ENCODE measurements at places on chromosomes 13 and 19.

DNA sequence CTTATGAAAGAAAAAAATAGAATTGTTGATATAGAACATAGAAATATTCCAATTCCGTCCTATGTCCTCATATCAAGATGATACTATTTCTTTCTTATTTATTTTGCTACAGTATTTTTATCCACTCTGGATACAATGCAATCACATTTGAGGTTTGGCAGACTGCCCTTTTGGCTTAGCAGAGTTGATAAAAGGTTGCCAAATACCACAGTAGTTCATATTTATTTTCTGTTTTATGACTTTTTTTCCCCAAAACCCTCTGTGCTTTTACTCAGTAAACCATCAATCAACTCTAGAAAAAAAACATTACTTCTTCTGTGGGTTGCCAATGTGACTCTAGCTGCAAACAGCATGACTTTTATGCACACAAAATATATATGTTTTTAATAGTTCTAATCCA is 424.5 kb downstream of the PCDH9 start:
- no peak overlapping the region for H3K4me3 ChIP-seq
- no peaks in the 10 kb centered on the region for H3K4me1 ChIP-seq
- H3K27me3 ChIP-seq: no peaks in the 10 kb centered on the region
- no peaks in the 10 kb centered on the region for H3K36me3 ChIP-seq

GRCh38 chr19:39211731-39212374 is 7.8 kb upstream of the SYCN start:
- H3K27me3 ChIP-seq: no peaks in the 10 kb centered on the region
- H3K4me1 ChIP-seq: no peaks in the 10 kb centered on the region
- H3K36me3 ChIP-seq: no peaks in the 10 kb centered on the region
- H3K4me3 ChIP-seq: no peak overlapping the region

DNA sequence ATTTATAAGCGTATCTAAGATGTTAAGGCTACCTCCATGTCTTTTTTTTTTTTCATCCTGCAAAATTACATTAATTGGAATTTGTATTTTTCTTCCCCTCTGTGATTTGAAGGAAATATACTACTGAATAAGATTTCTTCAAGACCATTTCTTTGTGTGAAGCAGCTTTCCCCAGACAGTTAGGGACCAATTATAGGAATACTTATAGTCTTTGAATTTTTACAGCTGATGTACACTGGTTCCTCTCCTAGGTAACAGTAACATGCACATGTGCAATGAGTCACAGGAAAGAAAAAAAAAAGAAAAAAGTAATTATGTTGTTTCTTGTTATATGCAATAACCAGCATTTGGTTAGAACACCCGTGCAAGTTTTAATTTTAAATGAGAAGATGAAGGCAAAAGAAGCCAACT is 82.0 kb downstream of the PCDH9 start:
- H3K36me3 ChIP-seq: no peaks in the 10 kb centered on the region
- no peak for DNase-seq
- H3K27ac ChIP-seq: no peak overlapping the region
- no peaks in the 10 kb centered on the region for H3K27me3 ChIP-seq
- peaks cover 7% of the 10 kb centered on the region for H3K4me1 ChIP-seq
- H3K4me3 ChIP-seq: no peak overlapping the region

- DNase-seq: no peak
- no peaks in the 10 kb centered on the region for H3K4me1 ChIP-seq
- no peak overlapping the region for H3K4me3 ChIP-seq
- H3K27me3 ChIP-seq: no peaks in the 10 kb centered on the region
Observed at GRCh38 chr13:107348471-107348870, 780.5 kb upstream of the ARGLU1 start.

DNA sequence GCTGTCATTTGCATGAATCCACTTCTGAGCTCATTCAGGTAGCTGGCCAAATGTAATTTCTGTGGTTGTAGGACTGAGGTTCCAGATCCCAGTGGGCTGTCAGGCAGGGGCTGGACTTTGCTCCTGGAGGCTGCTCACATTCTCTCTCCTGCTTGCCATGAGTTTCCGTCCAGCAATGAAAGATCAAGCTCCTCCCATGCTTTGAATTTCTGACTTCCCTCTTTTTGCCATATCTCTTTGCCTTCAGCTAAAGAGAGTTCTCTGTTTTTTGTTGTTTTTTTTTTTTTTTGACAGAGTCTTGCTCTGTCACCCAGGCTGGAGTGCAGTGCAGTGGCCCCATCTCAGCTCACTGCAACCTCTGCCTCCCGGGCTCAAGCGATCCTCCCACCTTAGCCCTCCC is 76.9 kb downstream of the ING1 start:
- H3K27ac ChIP-seq: no peak overlapping the region
- no peaks in the 10 kb centered on the region for H3K36me3 ChIP-seq
- H3K4me3 ChIP-seq: no peak overlapping the region
- no peaks in the 10 kb centered on the region for H3K27me3 ChIP-seq
- no peaks in the 10 kb centered on the region for H3K4me1 ChIP-seq

- no peaks in the 10 kb centered on the region for H3K36me3 ChIP-seq
- H3K27me3 ChIP-seq: no peaks in the 10 kb centered on the region
- H3K4me1 ChIP-seq: peaks cover 3% of the 10 kb centered on the region
- peak; percentile 93 for DNase-seq
- H3K4me3 ChIP-seq: peak overlapping the region; percentile 24
- peak overlapping the region; percentile 16 for H3K27ac ChIP-seq
Observed at GRCh38 chr19:1082165-1082927, 12.8 kb downstream of the POLR2E start.

GRCh38 chr19:13417054-13417453 is 89.2 kb downstream of the CACNA1A start:
- no peaks in the 10 kb centered on the region for H3K36me3 ChIP-seq
- no peaks in the 10 kb centered on the region for H3K27me3 ChIP-seq
- H3K4me1 ChIP-seq: no peaks in the 10 kb centered on the region
- H3K4me3 ChIP-seq: no peak overlapping the region
- no peak overlapping the region for H3K27ac ChIP-seq

DNA sequence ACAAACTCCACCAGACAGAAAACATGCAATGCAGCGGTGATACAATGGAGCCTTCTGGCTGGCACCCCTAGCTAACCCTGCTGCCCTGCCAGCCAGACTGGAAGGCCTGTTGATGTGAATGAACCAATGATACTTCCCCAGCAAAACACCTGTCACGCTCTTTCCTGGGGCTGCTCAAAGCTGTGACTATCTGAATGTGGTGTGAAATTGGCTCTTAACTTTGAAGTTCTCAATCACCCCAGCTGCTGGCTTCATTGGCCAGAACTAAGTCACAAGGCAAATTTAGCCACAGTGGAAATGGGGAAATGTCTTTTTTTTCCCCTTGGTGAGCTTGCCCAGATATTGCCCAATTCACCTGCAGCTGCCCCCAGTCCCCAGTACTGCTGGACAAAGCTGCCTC is 147.3 kb downstream of the SLC7A1 start:
- H3K27me3 ChIP-seq: no peaks in the 10 kb centered on the region
- no peak overlapping the region for H3K4me3 ChIP-seq
- H3K36me3 ChIP-seq: no peaks in the 10 kb centered on the region
- no peaks in the 10 kb centered on the region for H3K4me1 ChIP-seq
- H3K27ac ChIP-seq: no peak overlapping the region

GRCh38 chr19:5954293-5954692 is 23.6 kb downstream of the RANBP3 start:
- H3K27me3 ChIP-seq: no peaks in the 10 kb centered on the region
- DNase-seq: no peak
- no peak overlapping the region for H3K4me3 ChIP-seq
- H3K27ac ChIP-seq: no peak overlapping the region

GRCh38 chr19:35436477-35437405 is 11.3 kb upstream of the FFAR2 start:
- H3K4me3 ChIP-seq: no peak overlapping the region
- DNase-seq: no peak
- peaks cover 4% of the 10 kb centered on the region for H3K4me1 ChIP-seq
- no peaks in the 10 kb centered on the region for H3K27me3 ChIP-seq

GRCh38 chr13:34277936-34278335 is 460.0 kb downstream of the RFC3 start:
- H3K4me1 ChIP-seq: no peaks in the 10 kb centered on the region
- H3K36me3 ChIP-seq: no peaks in the 10 kb centered on the region
- H3K27ac ChIP-seq: no peak overlapping the region
- no peaks in the 10 kb centered on the region for H3K27me3 ChIP-seq
- no peak for DNase-seq
- H3K4me3 ChIP-seq: no peak overlapping the region

DNA sequence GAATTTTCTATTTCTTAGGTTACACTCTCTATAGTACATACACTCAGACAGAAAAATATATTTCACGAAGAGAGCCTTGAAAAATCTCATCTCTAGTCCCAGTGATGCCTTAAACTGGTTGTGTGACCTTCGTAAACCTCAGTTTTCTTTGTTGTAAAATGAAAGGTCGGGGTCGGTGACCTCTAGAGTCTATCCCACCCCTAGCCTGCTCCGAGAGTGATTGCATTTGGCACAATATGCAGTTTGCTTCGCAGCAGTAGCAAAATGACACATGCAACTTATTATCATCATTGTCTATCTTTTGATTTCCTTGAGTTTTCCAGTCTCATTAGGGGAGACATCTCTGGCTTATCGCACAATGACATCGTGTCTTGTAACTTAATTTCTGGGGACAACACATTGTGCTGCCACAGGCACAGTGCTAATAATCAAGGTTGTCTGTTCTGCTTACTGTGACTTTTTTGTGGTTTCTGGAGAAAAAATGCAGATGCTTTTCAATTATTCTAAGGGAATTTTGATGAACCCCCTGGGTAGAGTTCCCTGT is 115.0 kb downstream of the GGACT start:
- DNase-seq: no peak
- no peak overlapping the region for H3K27ac ChIP-seq
- H3K27me3 ChIP-seq: no peaks in the 10 kb centered on the region
- H3K36me3 ChIP-seq: no peaks in the 10 kb centered on the region
- no peak overlapping the region for H3K4me3 ChIP-seq
- H3K4me1 ChIP-seq: no peaks in the 10 kb centered on the region

DNA sequence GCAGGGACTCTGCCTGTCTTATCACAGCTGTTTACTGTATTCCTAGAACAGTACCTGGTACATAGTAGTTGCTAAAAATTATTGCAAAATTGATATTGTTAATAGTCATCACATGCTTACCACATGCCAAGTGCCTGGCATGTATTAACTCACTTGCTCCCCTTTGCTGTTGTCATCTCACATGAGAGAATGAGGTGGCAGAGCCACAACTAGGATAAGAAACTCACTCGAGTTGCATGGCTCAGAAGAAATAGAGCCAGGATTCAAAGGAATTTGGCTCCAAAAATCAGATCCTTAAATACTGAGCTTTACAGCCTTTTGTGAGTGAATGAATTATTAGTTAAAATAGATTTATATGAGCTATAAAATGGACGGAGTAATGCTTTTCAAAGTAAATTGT is 42.6 kb downstream of the B3GLCT start:
- H3K4me3 ChIP-seq: no peak overlapping the region
- no peaks in the 10 kb centered on the region for H3K4me1 ChIP-seq
- no peak for DNase-seq
- no peaks in the 10 kb centered on the region for H3K36me3 ChIP-seq
- H3K27me3 ChIP-seq: no peaks in the 10 kb centered on the region

GRCh38 chr13:112450904-112451240 is 74.7 kb downstream of the SPACA7 start:
- H3K27ac ChIP-seq: no peak overlapping the region
- H3K4me1 ChIP-seq: no peaks in the 10 kb centered on the region
- peaks cover 14% of the 10 kb centered on the region for H3K27me3 ChIP-seq
- no peak for DNase-seq

DNA sequence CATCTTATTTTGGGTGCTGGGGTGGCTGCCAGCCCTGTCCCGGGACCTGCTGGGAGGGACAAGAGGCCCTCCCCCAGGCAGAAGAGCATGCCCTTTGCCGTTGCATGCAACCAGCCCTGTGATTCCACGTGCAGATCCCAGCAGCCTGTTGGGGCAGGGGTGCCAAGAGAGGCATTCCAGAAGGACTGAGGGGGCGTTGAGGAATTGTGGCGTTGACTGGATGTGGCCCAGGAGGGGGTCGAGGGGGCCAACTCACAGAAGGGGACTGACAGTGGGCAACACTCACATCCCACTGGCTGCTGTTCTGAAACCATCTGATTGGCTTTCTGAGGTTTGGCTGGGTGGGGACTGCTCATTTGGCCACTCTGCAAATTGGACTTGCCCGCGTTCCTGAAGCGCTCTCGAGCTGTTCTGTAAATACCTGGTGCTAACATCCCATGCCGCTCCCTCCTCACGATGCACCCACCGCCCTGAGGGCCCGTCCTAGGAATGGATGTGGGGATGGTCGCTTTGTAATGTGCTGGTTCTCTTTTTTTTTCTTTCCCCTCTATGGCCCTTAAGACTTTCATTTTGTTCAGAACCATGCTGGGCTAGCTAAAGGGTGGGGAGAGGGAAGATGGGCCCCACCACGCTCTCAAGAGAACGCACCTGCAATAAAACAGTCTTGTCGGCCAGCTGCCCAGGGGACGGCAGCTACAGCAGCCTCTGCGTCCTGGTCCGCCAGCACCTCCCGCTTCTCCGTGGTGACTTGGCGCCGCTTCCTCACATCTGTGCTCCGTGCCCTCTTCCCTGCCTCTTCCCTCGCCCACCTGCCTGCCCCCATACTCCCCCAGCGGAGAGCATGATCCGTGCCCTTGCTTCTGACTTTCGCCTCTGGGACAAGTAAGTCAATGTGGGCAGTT is 8.6 kb downstream of the CALM3 start:
- no peak overlapping the region for H3K27ac ChIP-seq
- no peak for DNase-seq
- H3K4me3 ChIP-seq: no peak overlapping the region
- peaks cover 46% of the 10 kb centered on the region for H3K36me3 ChIP-seq

- no peak overlapping the region for H3K4me3 ChIP-seq
- no peaks in the 10 kb centered on the region for H3K27me3 ChIP-seq
Observed at GRCh38 chr13:43864921-43865320, 14.6 kb downstream of the CCDC122 start.

GRCh38 chr13:98796798-98797197 is 44.3 kb upstream of the SLC15A1 start:
- H3K4me1 ChIP-seq: no peaks in the 10 kb centered on the region
- no peak overlapping the region for H3K4me3 ChIP-seq
- no peaks in the 10 kb centered on the region for H3K27me3 ChIP-seq
- H3K36me3 ChIP-seq: peaks cover 39% of the 10 kb centered on the region

GRCh38 chr13:93810264-93810663 is 583.7 kb downstream of the GPC6 start:
- no peaks in the 10 kb centered on the region for H3K27me3 ChIP-seq
- no peaks in the 10 kb centered on the region for H3K36me3 ChIP-seq
- H3K4me1 ChIP-seq: no peaks in the 10 kb centered on the region
- DNase-seq: no peak
- no peak overlapping the region for H3K4me3 ChIP-seq

GRCh38 chr19:15251010-15251748 is 18.9 kb upstream of the EPHX3 start:
- DNase-seq: no peak
- no peak overlapping the region for H3K4me3 ChIP-seq
- peak overlapping the region; percentile 67 for H3K27ac ChIP-seq
- H3K36me3 ChIP-seq: peaks cover 88% of the 10 kb centered on the region

GRCh38 chr19:50376166-50377050 is at the start of gene NR1H2:
Gene NR1H2, plus strand, starts transcription at chr19:50376457. Its CDS starts 1,149 bp downstream, at chr19:50377606.
- H3K27me3 ChIP-seq: no peaks in the 10 kb centered on the region
- peak; percentile 92 for DNase-seq
- H3K4me1 ChIP-seq: no peaks in the 10 kb centered on the region
- H3K27ac ChIP-seq: peak within 1 kb of the TSS; percentile 79
- H3K36me3 ChIP-seq: peaks cover 25% of the 10 kb centered on the region
- peak within 1 kb of the TSS; percentile 64 for H3K4me3 ChIP-seq

GRCh38 chr19:56601375-56601774 is 6.3 kb downstream of the ZNF71 start:
- no peaks in the 10 kb centered on the region for H3K4me1 ChIP-seq
- H3K36me3 ChIP-seq: peaks cover 25% of the 10 kb centered on the region
- no peak overlapping the region for H3K4me3 ChIP-seq
- no peaks in the 10 kb centered on the region for H3K27me3 ChIP-seq
- H3K27ac ChIP-seq: no peak overlapping the region
- DNase-seq: no peak

Data from RWPE2 (cell line).